Aortic smooth muscle cell (primary cell): ENCODE measurements at places on chromosomes 7 and 10. TPM values are rescaled to one million over a fixed set of nuclear protein-coding genes. Genes with fewer than 3 reads are reported as not detected.

Gene FXYD4
- not detected in 2 replicates for total RNA-seq

Gene NPSR1
- not detected in 2 replicates for total RNA-seq

Gene MKX
- 0.25 TPM in 1 of 2 replicates, not detected in the other for total RNA-seq

Gene NCAPG2
- 18.5 and 25.1 TPM in 2 replicates for total RNA-seq

Gene ANKMY2
- 20.2 and 26.5 TPM in 2 replicates for total RNA-seq

Gene LRRC4
- 0.06 and 0.13 TPM in 2 replicates for total RNA-seq

Gene ZNF33A
- 9.2 and 13.4 TPM in 2 replicates for total RNA-seq

Gene CSTF2T
- 24.4 and 26.6 TPM in 2 replicates for total RNA-seq

Gene BLNK
- total RNA-seq: not detected in 2 replicates

Gene STEAP4
- 1.7 and 6.5 TPM in 2 replicates for total RNA-seq

Gene SPDYE2
- not detected in 2 replicates for total RNA-seq

Gene CTTNBP2
- 1.5 and 1.9 TPM in 2 replicates for total RNA-seq

Gene CYP3A7
- not detected in 2 replicates for total RNA-seq

Gene EBF3
- 0.81 and 1.7 TPM in 2 replicates for total RNA-seq

Gene LIPN
- not detected in 2 replicates for total RNA-seq

Gene CUEDC2
- total RNA-seq: 41.9 and 43.2 TPM in 2 replicates

Gene HOXA11
- total RNA-seq: not detected in 2 replicates

Gene JAKMIP3
- 0.06 and 0.13 TPM in 2 replicates for total RNA-seq

Gene WAPL
- total RNA-seq: 47.2 and 54.4 TPM in 2 replicates

Gene TSPAN33
- 0.06 and 0.13 TPM in 2 replicates for total RNA-seq
